Activated T-cell treated with anti-CD3 and anti-CD28 coated beads, Interleukin-2, amount 50 U/mL, for 72 hours (primary cell): ENCODE measurements at places on chromosomes 5 and 9.

GRCh38 chr5:19534751-19535150 is 453.2 kb downstream of the CDH18 start:
- DNase-seq: no peak

DNA sequence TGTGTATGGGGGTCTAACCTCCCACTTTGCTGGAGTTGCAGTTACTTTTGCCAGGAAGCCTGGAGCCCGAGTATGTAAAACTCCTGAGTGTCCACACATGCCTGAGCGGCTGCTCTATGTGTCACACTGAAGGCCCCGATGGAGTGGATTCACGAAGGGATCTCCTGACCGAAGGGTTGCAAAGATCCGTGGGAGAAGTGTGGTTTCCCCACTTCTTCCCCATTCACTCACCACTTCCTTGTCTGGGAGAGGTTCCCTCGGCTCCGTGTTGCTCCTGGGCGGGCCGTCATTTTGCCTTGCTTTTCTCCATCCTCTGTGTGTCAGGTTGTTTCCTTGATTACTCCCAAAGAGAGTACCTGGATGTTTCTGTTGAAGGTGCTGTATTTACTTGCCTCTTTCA is 16.2 kb upstream of the IL3 start:
- no peak for DNase-seq

DNA sequence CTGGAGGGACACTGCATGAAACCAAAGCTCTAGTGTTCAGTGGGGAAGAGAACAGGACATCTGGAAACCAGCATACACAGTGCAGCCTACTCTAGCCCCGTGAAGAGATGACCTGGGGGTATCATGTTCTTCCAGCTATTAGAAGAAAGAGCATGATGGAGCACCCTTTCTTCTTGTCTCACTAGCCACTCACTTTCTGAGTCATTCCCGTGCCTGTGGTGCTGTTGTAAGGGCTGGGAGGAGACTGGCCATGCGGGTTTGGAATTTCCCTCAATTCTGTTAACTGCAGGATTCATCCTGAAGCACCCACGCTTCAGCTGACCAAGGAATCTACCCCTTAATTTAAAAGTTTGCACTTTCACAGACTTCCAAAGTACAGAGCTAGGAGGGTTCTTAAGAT is 137.0 kb downstream of the COL23A1 start:
- DNase-seq: no peak

- DNase-seq: no peak
These were observed 60.6 kb upstream of the IQGAP2 start for GRCh38 chr5:76342474-76342873.

DNA sequence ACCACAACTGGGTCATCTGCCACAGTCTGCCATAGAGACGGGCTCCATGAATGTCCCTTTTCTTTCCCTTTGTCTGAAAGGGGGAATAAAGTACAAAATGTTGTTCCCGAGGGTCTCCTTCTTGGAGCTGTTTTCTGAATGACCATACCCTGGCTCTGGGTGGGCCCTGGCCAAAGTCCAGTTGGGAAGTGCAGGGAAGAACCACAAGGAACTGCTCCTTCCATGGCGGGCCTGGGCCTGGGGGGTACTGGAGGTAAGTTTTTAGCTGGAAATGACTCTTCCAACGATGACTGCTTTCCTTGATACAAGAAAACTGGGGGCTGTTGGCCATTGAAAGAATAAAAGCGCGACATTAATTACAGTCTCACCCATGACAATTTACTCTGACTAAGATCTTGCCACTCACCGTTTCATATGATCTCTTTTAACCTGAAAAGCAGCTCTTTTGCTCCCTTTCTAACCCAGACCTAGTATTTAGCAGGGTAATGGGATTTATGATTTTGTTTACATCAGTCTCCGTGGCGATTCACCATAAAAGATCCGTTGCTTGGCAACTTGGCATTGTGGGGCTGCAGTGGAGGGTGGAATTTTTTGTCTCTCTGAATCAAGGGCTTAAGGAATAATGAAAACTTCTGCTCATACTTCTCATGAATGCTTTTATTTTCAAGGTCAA is 89.2 kb upstream of the PTCH1 start:
- no peak for DNase-seq

DNA sequence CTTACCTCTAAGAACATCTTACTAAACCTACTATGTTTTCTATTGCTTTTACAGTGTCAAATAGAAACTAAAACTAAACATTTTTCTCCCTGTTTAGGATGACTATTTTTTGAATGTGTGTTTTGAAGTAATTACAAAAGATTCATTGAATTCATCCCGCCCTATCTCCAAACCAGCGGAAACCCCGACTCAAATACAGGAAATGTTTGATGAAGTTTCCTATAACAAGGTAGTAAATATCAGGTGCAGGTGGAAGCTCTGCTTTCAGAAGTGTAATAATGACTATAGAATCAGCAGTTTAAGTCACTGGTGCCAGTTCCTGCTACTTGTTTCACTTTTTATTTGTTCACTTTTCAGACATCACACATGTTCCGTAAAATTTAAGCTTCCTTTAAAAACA is 20.0 kb downstream of the ERAP2 start:
- peak; percentile 36 for DNase-seq

DNA sequence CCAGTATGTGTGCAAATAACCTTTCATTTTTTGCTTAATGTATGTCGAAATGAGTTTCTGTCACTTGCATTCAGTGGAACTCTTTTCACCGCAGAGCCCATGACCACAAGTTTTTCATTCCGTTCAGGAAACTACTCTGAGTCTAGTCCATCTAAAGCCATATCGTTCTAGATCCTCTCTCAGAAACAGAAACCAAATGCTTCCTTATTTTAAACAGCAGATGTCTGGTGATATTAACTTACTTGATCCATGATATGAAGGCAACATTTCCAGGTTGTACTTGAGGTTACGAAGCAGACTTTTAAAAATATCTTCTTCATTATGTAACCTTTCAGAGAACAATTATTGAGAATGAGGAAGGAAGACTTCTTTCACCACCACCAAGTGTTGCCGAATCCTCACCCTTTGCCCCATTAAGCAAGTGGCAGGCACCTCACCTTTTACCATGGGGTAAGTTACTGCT is 72.4 kb upstream of the GNAQ start:
- peak; percentile 45 for DNase-seq
